ENCODE measurements at places on chromosomes 11 and 22.
A peak's percentile ranks its signal among the peaks of the same experiment; 100 is the strongest.

DNA sequence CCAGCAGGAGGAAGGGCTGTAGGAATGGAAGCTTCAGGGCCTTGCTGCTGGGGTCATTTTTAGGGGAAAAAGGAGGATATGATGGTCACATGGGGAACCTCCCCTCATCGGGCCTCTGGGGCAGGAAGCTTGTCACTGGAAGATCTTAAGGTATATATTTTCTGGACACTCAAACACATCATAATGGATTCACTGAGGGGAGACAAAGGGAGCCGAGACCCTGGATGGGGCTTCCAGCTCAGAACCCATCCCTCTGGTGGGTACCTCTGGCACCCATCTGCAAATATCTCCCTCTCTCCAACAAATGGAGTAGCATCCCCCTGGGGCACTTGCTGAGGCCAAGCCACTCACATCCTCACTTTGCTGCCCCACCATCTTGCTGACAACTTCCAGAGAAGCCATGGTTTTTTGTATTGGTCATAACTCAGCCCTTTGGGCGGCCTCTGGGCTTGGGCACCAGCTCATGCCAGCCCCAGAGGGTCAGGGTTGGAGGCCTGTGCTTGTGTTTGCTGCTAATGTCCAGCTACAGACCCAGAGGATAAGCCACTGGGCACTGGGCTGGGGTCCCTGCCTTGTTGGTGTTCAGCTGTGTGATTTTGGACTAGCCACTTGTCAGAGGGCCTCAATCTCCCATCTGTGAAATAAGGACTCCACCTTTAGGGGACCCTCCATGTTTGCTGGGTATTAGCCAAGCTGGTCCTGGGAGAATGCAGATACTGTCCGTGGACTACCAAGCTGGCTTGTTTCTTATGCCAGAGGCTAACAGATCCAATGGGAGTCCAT is 14.1 kb downstream of the IL10RA start:
- DNase-seq = no peak

DNA sequence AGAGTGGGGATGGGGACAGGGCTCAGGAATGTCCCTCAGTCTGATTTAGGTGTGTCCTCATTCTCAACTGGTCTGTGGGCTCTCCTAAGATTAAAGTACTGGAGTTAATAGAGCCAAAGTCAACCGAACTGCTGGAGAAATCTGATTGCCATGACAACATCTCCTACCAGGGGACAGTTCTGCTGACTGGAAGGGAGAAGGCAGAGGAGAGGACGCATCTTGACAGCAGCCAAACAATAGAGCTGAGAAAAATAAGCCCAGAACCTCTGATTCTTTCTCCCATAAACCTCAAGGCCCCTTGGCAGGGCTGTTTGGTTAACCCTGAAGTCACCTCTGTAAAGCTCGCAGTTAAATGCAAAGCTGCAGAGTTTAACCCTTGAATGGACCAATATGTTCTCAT is 2.8 kb downstream of the KCTD14 start:
- no peak for DNase-seq

DNA sequence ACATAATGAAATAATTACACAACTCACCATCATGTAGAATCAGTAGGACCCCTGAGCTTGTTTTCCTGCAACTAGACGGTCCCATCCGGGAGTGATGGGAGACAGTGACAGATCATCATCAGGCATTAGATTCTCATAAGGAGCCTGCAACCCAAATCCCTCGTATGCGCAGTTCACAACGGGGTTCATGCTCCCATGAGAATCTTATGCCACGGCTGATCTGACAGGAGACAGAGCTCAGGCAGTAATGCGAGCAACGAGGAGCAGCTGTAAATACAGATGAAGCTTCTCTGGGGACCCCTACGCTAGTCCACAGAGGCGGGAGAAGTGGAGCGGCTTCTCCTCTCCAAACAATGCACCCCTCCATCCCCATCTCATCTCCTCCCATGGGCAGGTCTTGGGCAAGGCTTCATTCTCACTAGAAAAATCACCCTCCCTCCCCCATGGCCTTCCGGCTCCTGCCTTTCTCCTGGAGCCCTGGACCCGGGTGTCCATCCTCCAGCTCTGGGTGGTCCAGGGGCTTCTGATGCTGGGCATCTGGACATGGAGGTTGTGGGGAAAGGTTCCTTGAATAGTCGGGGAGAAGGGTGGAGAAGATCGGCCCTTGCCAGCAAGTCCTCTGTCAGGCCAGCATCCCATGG is 16.2 kb upstream of the RAC2 start:
- DNase-seq = no peak

GRCh38 chr22:48303369-48303725 is 1524.3 kb downstream of the BRD1 start:
- DNase-seq = no peak

DNA sequence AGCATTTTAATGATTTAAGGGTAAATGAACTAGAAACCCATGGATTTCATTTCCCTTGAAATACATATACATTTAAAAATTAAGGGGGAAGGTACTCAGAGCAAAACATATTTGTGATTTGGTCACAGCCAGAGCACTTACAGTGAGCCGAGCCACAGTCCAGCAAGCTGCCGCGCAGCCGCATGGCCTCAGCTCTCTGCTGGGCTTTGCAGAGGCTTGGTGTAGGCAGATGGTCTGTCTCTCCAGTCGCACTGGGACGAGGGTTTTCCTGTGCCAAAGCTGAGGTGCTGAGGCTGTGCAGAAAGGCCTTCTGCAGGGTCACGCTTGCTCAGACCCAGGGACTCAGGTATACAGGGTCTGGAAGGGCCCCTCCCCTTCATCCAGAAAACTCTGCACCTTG is 367.3 kb downstream of the OPCML start:
- DNase-seq = no peak

DNA sequence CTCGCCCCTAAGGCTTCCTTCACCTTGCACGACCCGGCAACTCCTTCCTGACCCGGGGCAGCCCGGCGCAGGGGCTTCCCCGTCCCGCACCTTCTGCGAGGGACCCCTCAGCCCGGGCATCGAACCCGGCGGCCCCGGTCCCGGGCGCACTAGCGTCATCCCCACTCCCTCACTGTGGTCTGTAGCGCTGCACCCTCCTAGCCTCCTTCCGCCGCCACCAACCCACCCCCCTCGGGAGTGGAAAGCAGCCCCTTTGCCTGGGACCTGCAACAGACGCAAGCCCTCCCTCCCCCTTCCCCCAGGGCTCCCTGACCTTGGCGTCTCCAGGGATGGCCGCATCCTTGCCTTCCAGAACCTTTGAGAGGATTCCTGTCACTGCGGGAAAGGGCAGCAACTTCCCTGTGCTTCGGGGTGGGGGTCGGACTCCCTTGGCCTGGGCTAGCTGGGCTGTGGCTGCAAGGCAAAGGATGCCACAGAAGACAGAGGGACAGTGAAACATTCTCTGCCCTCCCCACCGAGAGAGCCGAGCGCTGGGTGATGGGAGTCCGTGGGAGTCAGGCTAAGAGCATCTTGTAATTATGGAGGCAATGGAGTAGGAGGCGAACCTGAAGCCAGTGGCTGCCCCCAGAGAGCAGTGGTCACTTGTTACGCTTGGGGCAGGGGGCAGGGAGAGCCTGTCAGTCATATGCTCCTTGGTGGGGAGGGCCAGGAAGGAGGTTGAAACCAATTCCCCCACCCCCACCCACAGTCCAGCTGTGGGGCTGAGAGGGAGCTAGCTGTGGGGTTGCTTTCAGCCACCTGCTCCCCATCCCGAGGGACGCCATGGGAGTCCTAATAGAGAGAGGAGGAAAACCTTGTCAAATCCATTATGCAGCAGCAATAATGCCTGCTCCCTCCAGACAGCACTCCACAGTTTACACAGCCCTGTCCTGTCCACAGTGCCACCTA is 920 bp downstream of the TMEM132A start:
- peak; percentile 49 for DNase-seq

DNA sequence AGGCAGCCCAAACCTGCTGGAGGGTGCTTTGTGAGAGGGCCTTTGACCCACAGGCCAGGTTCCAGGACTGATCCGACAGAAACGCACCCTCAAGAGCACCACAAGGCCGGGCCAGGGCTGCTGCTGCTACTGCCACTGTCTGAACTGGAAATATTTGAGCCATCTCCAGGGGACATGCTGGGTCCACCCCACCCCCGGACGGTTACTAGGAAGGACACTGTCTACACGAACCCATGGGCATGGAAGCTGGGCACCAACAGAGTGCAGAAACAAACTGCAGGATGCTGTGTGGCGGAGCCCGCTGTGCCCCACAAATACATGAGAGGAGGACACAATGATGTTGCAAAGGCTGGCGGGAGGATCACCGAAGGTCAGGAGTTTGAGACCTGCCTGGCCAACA is 283.7 kb downstream of the CTTN start:
- no peak for DNase-seq

GRCh38 chr11:60169264-60169915 is 13.5 kb downstream of the MS4A6A start:
- DNase-seq = peak; percentile 32

- DNase-seq = no peak
Measured at GRCh38 chr11:133172349-133172748, 360.0 kb downstream of the OPCML start.

GRCh38 chr22:22836635-22837034 is 51.0 kb upstream of the IGLL5 start:
- no peak for DNase-seq

GRCh38 chr11:130866831-130867230 is 49.4 kb downstream of the SNX19 start:
- DNase-seq = no peak

DNA sequence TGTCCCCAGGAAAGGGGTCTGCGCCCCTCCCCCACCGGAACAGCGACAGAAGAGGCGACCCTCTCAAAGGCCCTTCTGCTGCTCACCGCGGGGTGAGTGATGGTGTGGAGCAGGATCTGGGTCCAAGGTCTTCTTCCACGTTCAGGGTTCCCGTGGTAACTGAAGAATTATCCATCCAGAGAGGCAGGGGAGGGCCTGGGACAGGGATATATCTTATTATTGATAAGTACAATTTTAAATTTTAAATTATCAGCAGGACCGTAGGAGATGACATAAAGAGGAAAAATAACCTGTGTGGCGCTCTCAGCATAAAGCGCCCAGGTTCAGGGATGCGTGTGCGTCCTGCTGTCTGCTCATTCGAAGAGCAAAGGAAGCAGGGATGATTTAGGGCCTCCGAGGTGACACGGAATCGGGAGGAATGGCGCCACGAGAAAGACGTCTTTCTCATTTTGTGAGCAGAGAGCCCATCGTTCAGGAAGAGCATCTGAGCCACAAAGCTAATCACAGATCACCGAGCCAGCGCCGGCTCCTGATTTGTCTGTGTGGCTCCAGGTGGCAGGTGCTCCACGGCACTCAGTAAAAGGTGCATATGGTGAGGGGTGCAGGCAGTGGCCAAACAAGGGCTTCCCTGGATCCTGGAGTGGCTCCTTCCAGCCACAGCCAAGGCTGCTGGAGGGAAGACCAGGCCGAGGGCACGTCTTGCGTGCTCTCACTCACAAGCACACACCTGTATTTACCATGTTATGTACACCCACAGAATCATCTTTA is 19.3 kb downstream of the KRTAP5-5 start:
- DNase-seq = no peak

DNA sequence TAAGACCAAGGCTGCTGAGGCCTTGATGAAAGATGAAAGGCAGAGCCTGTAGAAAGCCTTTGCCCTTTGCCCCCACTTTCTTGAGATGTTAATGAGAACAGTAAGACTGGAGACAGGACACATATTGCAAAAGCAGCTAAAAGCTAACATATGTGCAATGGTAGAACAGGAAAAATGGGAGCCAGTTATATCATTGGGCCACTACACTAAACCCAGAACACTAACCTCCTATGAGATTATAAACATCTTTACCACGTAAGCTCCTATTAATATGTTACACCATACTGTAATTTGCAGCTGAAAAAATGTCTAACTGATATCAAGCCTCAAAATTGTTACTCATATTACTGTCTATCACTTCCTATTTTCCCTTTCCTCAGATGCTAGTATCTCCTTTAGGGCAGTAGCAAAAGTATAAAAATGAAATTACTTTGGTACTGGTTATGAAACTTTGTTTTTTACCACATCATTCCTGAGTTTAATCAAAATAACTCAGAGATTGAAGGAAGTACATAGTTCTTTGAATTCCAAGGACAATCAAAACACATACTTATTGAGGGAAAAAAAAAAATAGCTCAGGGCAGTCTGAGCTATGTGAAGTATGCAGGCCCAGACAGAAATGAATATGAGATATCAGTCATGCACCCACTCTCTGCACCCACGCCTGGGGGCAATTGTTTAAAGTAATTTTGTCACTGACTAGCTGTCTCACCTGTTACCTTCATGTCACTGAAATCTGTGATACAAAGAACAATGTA is 9.1 kb downstream of the HPS5 start:
- DNase-seq = no peak

DNA sequence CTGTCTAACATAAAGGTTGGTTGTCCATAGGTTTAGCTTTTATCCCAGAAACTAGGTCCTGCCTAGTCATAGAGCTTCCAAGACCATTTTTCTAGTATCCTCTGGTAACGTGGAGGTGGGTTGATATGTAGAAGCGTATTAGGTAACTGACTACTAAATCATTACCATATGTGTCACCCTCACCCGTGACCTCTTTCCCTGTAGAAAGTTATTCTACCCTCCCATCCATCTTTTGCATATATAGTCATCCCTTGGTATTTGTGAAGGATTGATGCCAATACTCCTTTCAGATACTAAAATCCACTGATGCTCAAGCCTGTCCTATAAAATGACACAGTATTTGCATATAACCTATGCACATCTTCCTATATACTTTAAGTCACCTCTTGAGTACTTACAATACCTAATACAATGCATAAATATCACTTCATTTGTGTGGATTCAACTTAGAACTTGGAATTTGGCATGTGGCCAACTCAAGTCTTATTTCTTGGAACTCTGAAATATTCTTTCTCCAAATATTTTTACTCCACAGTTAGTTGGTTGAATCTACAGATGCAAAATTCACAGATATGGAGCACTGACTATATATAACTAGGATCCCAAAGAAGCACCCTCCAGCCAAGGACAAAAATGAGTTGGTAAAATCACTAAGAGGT is 497.0 kb upstream of the TENM4 start:
- DNase-seq = no peak

GRCh38 chr11:80860632-80861031 is 1419.8 kb upstream of the TENM4 start:
- no peak for DNase-seq

GRCh38 chr11:131649856-131650255 is 279.4 kb downstream of the NTM start:
- no peak for DNase-seq

GRCh38 chr22:19336133-19337075 is 44.9 kb upstream of the CLTCL1 start:
- no peak for DNase-seq
